ENCODE measurements at places on chromosomes 7 and 10. TPM values are rescaled to one million over a fixed set of nuclear protein-coding genes. Genes with fewer than 3 reads are reported as not detected.

PILRB gene
- total RNA-seq = 3.3 TPM

IDI2 gene
- not detected for total RNA-seq

VIPR2 gene
- not detected for total RNA-seq

TAS2R41 gene
- not detected for total RNA-seq

XRCC2 gene
- total RNA-seq = 5.6 TPM

GIMAP6 gene
- not detected for total RNA-seq

HTRA1 gene
- total RNA-seq = 23.1 TPM

MBL2 gene
- total RNA-seq = not detected

ZNF239 gene
- total RNA-seq = 12.7 TPM

BCCIP gene
- total RNA-seq = 65.8 TPM

AGR2 gene
- total RNA-seq = not detected

C10orf143 gene
- 0.56 TPM for total RNA-seq

ATRNL1 gene
- total RNA-seq = 0.18 TPM

FAM25C gene
- total RNA-seq = not detected

ZNF394 gene
- total RNA-seq = 24.7 TPM

HABP2 gene
- not detected for total RNA-seq

OR6B1 gene
- not detected for total RNA-seq

IKZF1 gene
- not detected for total RNA-seq

AOAH gene
- not detected for total RNA-seq

STRIP2 gene
- total RNA-seq = 2.2 TPM

NUTM2E gene
- not detected for total RNA-seq

CALML3 gene
- total RNA-seq = not detected

SMO gene
- total RNA-seq = 15.3 TPM

PNLIPRP3 gene
- not detected for total RNA-seq

TLX1 gene
- total RNA-seq = not detected

OR9A2 gene
- not detected for total RNA-seq

TFPI2 gene
- total RNA-seq = 48.9 TPM

C7orf57 gene
- not detected for total RNA-seq

EPHB6 gene
- under 0.01 TPM for total RNA-seq

HOXA1 gene
- 0.83 TPM for total RNA-seq

TIMM23 gene
- 117 TPM for total RNA-seq

PTPN20 gene
- total RNA-seq = not detected

TCAF2 gene
- total RNA-seq = 3.3 TPM

PKD2L1 gene
- not detected for total RNA-seq

ACSL5 gene
- total RNA-seq = 1.1 TPM

RTKN2 gene
- total RNA-seq = 0.90 TPM

ADRA2A gene
- total RNA-seq = not detected

P4HA1 gene
- 241 TPM for total RNA-seq

GPR85 gene
- 5.0 TPM for total RNA-seq

INHBA gene
- total RNA-seq = 133 TPM

PILRA gene
- total RNA-seq = not detected
